ENCODE measurements at places on chromosomes 5 and 9.

- no peak for DNase-seq
These were observed 37.1 kb downstream of the PLPP1 start for GRCh38 chr5:55497712-55498111.

GRCh38 chr5:35370871-35371270 lies 140.6 kb upstream of the PRLR start:
- no peak for DNase-seq

- DNase-seq = no peak
These were observed at the start of gene POU4F3 for GRCh38 chr5:146338774-146339714. Gene POU4F3 (plus strand): TSS chr5:146338839. CDS start chr5:146339113, 274 bp downstream.

DNA sequence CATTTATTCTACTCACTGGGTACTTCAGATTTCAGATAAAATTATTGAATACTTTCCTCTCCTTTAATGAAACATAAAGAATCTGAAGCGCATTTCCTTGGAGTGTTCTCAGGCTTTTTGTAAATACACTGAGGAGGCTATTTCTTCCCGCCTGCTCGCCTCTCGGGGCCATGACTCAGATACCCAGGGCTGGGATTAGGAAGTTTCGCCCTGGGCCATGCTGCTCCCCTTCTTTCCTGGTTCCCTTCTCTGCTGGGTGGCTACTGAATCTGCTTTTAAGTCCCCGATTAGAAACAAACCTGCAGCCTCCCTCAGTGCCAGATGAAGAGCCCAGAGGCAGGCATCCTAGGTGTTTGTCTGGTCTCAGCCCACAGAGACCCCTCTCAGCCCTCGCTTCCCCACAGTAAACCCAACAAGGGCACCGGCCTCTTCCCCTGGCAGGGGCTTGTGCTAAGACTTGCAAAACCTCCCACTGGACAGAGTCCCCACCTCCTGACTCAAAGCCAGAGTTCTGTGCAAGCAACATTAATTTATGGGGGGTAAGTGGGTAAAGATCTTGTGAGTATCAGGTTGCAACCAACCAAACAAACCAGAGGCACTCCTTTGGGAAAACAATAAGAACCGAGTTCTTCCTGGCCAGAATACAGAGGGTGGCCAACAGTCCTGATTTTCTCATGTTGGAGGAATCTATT lies 30.7 kb upstream of the IRX1 start:
- DNase-seq = no peak

DNA sequence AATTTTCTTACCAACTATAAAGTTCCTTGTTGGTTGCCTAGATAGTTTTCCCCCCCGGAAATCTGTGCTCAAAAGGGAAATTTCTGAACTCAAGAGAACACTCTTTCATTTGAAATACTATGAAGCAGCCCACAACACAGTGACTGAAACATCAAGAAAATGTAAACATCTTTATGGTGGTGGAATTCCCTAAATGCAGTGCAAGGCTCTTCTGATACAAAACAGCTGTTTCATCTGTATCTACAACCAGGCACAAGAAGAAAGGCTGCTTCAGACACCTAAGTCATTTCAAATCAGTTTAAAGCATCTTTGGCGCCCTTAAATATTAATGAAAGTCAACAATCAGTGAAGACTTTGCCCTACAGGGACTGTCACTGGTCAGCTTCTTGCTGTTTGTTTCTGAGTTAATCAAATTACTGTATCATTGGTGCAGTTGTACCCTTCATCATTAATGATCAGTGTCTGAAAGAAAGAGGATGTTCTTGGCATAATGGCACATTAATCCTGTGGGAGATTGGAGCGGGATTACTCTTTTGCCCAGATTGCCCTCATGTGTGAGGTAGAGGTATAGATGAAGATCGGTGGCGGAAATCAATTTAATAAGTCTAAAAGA lies 947.0 kb downstream of the NR2F1-AS1 start:
- DNase-seq = no peak

DNA sequence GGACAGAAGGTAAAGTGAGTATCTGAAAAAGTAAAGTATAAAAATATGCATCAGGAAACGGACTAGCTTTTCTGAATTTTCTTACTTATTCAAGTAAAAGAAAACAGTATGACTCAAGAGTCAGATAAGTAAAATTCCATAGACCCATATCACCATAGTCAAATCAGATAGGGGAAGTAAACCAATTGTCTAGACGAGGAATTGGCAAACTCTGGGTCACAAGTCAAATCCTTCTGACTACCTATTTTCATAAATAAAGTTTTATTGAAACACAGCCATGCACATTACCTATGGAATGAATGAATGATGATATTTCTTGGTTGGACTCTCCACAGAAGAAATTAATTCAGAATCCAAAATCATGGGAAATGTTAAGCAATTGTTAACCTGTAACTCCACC lies 59.1 kb upstream of the TMC1 start:
- DNase-seq = no peak

DNA sequence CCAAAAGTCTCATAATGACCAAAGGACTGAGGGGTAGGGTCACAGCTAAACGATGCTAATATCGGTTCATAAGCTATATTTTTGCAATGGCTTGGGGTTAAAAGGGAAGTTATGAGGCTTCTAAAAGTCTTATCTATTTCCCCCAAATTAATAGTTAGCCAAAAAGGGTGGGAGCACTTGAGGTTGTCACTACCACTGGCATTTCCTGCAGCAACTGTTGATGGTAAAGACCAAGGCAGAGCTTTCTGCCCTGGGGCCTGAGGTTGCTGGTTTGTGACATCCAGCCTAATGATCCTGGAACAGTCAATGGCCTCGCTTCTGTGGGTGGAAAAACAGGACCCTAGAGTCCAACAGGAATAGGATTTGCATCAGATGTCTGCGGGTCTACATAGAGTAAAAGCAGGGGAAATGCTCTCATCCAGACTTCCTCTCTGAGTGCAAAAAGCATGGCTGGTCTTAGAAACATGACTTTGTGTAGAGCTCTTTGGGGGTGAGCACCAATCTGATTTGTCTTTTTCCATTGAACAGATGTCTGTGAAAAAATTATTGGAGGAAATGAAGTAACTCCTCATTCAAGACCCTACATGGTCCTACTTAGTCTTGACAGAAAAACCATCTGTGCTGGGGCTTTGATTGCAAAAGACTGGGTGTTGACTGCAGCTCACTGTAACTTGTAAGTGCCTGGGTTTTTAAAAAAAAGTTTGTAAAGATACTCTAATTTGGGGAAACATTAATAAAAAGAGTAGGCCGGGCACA lies 2.7 kb downstream of the GZMA start:
- DNase-seq = no peak

- no peak for DNase-seq
These were observed 140.9 kb downstream of the MAST4 start for GRCh38 chr5:66737096-66737495.

DNA sequence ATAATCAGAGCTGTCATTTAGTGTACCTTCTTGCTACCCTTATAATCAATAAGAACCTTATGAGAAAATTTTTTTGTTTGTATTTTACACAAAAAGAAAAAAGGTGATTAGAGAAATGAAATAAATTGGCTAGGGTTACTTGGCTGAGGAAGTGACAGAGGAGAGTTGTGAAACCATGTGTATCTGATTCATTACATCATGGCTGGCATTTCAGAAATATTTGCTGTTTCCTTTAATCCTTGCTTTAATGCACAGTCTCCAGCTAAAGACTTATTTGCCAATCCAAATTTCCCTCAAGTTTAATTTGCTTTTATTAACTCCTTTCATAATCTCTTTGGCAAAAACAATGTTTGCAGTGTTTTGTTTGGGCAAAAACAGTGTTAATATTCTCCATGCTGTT lies 543.1 kb downstream of the KIF4B start:
- no peak for DNase-seq

DNA sequence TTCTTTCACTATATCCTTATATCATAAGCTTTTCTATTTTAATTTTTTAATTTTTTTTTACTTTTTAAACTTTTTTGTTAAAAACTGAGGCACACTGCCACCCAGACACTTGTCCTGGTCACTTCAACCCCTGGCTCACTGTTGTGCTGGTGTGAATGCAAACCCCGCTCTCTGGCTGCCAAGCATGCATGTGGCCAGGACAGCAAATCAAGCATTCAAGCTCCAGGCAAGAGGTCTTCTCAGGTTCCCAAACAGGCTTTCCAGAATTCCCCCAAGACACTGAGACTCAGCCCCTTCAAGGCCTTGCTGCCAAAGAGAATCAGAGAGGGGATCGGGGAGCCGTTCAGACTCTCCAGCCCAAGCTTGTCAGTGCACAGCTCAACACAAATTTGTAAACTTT lies 139.9 kb downstream of the FANCC start:
- DNase-seq = no peak

- DNase-seq = no peak
These were observed 333.6 kb upstream of the CCNH start for GRCh38 chr5:87746341-87746740.

GRCh38 chr5:1059884-1060263 lies 51.3 kb downstream of the NKD2 start:
- no peak for DNase-seq

GRCh38 chr9:136685790-136686533 lies 1.3 kb downstream of the AGPAT2 start:
- DNase-seq = no peak

- DNase-seq = no peak
These were observed 69.6 kb downstream of the ADAMTSL1 start for GRCh38 chr9:18543406-18544192.

DNA sequence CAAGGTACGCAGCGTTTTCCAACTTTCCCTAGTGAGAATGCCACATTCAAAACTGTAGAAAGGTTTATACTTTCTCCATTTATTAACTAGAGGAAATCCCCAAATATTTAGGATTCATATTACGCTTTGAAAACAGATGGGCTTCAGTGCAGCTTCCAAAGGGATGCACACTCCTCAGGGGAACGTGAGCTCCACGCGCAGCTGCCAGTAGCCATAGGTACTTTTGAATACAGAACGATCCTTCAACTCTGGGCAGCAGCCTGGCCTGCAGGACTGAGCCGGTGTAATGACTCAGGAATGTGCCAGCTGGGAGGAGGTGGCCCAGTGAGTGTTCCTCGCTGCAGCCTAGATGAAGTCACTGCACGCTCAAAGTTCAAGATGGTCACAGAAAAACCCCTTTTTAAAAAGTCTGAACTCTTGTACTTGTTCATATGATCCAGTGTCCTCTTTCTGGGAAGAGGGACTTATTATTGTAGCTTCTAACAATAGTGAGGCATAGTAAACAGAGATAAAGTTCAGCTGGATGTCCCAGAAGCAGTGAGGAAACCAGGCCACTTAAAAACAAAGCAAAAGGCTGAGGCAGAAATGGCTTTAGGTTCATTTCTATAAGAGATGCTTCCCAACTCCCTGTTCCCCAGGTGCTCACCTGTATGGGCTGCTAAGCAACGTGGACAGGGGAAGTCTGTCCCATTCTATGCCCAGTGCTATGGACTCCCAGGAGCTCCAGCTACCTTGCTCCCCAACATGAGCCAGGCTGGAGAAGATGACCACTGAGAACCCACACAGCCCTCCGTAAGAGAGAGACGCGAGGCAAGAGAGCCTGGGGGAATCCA lies 130.0 kb downstream of the LHFPL2 start:
- no peak for DNase-seq

DNA sequence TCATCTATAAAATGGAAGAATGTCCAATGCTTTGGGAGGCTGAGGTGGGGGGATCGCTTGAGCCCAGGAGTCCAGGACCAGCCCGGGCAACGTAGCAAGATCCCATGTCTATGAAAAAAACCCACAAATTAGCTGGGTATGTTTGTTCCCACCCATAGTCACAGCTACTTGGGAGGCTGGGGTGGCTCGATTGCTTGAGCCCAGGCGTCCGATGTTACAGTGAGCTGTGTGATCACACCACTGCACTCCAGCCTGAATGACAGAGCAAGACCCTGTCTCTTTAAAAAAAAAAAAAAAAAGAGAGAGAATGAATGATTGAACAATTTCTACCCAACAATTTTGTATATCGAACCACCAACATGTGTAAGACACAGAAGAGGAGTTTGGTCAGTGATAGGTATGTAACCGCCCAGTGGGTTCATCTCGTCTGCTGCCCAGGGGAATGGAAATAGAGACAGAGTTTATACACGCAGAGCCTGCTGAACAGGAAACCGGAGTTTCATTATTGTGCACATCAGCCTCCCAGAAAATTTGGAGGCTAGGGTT lies 26.2 kb upstream of the ERGIC1 start:
- no peak for DNase-seq

DNA sequence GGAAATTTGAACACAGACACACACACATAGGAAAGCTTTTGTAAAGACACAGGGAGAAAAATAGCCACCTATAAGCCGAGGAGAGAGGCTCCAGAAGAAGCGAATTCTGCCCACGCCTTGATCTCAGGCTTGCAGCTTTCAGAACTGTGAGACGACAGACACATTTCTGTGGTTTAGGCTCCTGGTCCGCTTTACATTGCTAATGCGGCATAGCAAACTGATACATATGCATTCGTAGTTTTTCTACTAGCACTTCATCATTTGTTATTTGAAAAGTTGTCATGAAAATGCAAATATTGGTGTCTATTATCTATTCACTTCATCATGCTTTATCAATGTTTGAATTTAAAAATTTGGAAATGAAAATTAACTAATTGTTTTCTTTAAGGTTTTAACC lies 674.9 kb downstream of the SEMA5A start:
- no peak for DNase-seq

- DNase-seq = no peak
These were observed 267.1 kb upstream of the GRIA1 start for GRCh38 chr5:153223376-153223775.

GRCh38 chr5:2254406-2254805 lies 371.7 kb upstream of the IRX4 start:
- DNase-seq = no peak

DNA sequence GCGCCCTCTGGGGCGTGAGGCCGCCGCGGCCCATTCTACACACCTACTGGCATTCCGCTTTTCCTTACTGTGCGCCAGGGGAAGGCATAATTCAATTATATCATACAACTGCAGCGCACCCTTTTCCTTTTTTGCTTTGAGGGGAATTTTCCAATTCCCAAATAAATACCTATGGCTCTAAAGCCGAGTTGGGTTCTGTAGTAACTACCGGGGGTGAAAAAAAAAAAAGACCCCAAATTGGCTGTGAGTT lies 34.1 kb upstream of the NFIB start:
- no peak for DNase-seq

GRCh38 chr9:114826431-114826830 lies 20.6 kb upstream of the TNFSF15 start:
- DNase-seq = no peak

- no peak for DNase-seq
These were observed 186.3 kb upstream of the TUSC1 start for GRCh38 chr9:25864509-25864908.

- DNase-seq = no peak
These were observed 86.1 kb downstream of the DEPDC1B start for GRCh38 chr5:60613826-60614225.

DNA sequence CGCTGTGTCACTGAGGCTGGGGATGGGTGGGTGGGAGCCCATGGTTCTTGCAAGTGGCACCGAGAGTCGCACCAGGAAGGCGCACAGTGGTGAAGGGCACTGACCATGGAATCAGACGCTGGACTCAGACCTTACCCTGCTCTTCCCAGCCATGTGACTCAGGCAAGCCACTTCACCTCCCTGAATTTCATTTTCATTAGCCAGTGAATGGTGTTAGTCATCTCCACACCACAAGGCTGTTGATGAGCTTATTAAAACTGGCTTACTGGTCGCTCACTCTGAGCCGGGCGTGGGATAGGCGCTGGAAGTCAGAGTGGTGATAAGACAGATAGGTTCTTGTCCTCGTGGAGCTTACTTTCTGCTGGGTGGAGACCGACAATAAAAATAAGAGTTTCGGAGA lies 25.1 kb downstream of the FGF18 start:
- no peak for DNase-seq

- no peak for DNase-seq
These were observed 2.6 kb downstream of the SLC2A6 start for GRCh38 chr9:133476036-133476931.

GRCh38 chr5:95809414-95809960 lies 13.0 kb downstream of the GLRX start:
- no peak for DNase-seq

All from activated naive CD4-positive, alpha-beta T cell treated with Interleukin-2 at 50 U/mL for 16 hours (primary cell).